ENCODE measurements at places on chromosomes 6 and 20.

DNA sequence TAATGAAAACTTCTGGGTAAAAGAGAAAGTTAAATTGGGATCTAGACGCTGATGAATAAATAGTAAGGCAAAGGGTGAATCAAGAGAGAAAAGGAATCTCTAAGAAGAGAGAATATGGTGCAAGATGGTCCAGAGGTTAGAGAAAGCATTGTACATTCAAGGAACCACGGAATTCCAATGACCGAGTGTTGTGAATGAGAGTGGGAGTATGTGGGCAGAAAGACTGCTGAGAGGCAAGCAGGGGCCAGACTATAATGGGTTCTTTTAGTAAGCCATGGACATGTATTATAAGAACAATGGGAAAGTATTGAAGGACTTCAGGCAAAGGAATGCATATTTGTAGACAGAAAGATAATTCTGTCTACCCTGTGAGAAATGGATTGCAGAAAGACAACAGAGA, 45.2 kb downstream of the SPTLC3 start:
- DNase-seq, result no peak

DNA sequence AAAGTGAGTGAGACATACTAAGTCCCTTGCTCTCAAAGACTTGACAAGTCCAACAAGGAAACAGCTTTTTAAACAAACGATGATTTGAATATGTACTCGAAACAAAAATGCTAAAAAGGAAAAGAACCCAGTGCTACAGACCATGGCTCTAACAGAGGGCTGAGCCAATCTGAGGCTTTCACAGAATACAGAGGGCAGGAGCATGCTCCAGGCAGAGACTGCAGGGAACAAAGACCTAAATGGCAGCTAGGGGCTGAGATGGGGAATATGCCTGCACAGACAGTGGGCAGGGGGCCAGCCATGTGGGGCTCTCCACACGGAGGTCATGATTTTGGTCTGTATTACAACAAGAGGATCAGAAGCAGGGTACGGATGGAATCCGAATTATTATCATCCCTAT, 31.1 kb upstream of the C6orf118 start:
- no peak for DNase-seq

DNA sequence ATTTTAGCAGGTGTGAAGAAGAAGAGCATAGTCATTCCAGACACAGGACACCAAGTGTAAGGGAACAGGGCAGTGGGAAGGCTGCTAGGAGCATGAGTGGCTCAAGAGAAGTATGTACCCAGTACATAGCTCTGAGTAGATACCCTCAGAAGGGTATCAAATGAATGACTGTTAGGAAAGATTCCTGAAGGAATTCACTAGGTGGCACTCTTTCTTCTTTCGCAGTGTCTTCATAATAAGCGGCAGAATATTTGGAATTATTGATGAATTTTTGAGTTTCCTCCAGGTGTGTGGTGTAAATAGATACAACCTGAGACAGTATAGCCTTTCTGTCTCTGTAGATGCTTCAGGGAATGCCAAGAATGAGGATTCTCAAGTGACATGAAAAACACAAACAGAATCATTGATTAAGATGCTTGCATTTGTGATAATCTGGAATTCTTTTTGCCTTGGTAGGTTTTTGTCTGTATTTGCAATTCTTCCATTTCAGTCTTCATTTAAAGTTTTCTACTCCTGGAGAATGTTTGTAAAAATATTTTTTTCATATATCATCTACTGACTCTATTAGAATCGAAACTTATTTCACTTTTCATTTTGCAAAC, 264.3 kb upstream of the RIMS1 start:
- no peak for DNase-seq

- no peak for DNase-seq
Measured at GRCh38 chr20:54566031-54566688, 90.8 kb downstream of the DOK5 start.

- no peak for DNase-seq
Measured at GRCh38 chr20:4100679-4101078, 85.3 kb upstream of the RNF24 start.

- DNase-seq, result no peak
Measured at GRCh38 chr20:51811514-51812128, 9.3 kb upstream of the SALL4 start.

DNA sequence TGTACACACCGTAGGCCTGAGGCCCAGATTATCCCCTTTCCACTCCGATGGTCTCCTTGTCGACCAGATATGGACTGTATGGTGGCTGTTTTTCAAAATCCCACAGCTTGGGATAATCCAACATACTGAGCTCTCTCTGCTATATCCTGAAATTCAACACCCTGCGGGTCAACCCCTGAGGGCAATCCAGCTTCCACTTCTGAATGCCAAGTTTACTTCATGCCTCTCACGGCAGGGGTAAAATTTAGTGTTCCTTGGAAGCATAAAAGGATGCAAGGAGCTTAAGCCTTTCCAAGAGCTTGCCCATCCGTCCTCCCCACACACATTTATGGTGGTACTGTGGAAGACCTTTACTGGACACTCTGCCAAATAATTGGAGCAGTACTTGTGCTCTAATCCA, 90.7 kb downstream of the PLG start:
- DNase-seq, result no peak

DNA sequence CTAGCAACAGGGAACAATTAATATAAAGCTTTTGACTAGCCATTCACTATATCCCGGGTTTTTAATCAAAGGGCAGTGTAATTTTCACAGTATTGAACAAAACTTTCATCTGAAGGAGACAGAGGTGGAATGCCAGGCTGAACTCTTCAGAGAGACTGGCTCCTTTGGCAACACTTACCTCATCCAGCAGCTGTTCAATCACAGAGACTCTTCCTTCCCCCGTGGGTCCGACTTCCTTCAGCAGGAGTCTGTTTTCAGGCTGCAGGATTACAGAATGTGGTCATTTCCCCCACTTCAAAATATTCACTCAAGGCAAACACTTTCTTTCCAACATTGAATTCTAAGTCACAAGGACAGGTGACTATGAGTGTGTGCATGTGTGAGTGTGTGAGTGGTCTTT, 76.6 kb downstream of the DZANK1 start:
- no peak for DNase-seq

GRCh38 chr6:81744131-81744530, 8.3 kb downstream of the TENT5A start:
- no peak for DNase-seq

DNA sequence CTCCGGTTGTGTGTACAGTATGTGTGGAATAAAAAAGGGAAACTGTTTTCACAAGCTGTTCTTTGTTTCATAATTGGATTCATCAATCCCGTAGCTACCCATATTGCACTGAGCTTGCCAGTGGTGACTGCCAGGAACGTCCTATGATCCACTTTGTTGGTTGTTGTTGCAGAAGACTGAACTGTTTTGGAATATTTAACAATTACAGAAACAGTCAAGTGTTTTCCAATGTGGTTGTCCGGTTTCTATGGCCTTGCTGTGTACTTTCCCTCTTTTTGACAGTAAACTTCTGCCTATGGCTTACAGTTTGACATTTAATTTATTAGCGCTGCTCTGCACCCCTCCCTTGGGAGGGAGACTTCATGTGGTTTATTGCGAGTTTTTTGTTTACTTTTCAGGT, 141.2 kb downstream of the DTNBP1 start:
- DNase-seq, result no peak

DNA sequence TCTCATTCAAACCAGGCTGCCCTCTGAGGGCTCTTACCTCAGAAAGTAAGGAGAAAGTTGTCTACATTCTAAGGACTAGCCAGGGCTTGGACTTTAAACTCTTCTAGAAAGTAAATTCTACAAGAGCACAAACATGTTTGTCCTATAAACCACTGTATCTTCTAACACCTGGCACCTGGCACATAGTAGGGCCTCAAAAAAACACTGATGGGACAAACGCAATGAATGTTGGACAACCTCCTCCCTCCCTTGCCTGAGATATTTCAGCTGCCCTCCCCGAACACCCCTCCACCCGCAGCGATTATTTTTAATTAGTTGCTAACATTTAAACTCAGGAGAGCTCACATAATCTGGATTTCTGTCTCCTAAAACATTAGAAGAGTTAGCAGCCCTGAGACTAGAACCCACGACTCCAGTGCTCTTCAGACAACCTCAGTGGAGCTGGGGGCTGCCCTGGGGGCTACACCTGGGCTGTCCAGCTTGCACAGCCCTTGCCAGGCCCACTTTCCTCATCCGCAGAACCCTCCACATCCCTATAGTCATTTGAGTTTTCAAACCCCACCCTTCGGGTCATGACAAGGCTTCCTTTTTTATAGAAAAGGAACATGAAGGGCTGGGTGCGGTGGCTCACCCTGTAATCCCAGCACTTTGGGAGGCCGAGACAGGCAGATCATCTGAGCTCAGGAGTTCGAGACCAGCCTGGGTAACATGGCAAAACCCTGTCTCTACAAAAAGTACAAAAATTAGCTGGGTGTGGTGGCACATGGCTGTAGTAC, 4.9 kb downstream of the HCK start:
- no peak for DNase-seq

DNA sequence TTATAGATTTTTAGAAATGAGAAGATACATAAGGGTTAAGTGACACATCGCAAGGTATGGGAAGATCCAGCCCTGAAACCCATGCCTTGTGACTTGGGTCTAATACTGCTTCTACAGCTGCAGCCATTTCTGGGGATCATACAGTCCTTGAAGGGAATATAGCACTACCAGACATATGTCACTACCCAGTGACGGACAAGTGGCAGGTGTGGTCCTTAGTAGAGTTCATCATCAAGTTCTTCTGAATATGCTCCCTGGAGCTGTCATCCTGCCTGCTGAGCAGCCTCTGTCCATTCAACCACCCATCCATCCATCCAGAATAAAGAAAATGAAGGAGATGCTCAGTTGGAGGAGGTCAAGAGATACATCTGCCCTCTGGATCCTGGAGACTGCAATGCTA, 118.6 kb upstream of the ASF1A start:
- DNase-seq, result no peak

GRCh38 chr6:108432792-108433191, 127.9 kb upstream of the FOXO3 start:
- DNase-seq, result no peak

DNA sequence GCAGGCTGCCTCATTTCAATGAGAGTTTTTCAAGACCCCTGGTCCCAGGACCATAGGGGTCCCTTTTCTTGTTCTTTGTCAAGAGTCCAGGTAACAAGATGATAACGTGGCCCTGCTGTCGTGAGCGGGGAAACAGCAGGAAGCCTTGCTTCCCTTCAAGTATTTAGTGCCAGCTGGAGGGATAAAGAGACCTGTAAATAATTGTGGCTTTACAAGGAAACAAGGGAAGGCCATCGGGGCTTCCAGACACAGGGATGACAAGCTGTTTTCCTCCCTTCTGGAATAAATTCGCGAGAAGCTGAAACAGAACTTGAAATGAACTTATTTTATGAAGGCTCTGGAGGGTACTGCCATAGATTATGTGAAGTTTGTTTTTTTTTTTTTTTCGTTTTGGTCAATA, 163.2 kb downstream of the SYNDIG1 start:
- no peak for DNase-seq

DNA sequence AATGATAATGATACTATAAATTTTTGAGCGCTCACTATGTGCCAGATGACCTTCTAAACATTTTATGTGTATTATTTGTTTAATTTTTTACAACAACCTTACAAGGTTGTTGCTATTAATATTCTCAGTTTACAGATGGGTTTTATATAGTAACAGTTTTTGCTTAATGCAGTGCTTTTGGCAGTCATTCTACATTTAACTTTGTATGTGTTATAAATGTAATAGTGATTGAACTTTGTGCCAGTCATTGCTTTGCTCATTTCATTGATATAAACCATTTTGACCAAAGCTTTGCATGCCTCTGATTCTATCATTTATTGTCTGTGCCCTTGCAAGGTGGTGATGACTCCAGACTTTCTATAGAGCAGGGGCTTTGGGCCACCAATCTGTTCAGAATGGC, 206.3 kb upstream of the LAMP5 start:
- no peak for DNase-seq

- DNase-seq, result no peak
Measured at GRCh38 chr6:20924911-20925543, 390.8 kb downstream of the CDKAL1 start.

- DNase-seq, result no peak
Measured at GRCh38 chr6:121607721-121608120, 172.3 kb downstream of the GJA1 start.

DNA sequence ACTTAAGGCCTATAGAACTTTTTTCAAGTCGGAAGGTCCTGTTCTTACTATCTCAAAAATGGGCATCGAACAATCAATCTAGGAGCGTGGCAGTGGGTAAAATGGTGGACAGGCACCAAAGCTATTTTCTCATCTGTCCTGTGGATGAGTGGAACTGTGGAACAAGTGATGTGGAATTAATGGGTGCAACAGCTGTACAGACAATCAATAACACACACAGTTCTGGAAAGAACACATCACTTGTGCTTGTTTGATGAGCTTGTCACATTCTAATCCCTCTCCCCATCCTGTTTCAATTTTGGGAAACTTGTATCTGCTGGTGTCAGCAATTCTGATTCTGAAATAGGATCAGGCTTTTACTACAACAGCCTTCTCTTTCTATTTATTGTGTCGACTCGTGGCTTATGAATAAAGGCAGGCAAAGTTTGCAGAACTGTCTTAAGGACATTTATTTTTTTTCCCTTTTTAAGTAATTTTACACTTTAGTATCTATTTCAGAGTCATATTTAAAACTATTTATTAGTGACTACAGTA, 11.5 kb downstream of the RBM24 start:
- DNase-seq, result no peak

DNA sequence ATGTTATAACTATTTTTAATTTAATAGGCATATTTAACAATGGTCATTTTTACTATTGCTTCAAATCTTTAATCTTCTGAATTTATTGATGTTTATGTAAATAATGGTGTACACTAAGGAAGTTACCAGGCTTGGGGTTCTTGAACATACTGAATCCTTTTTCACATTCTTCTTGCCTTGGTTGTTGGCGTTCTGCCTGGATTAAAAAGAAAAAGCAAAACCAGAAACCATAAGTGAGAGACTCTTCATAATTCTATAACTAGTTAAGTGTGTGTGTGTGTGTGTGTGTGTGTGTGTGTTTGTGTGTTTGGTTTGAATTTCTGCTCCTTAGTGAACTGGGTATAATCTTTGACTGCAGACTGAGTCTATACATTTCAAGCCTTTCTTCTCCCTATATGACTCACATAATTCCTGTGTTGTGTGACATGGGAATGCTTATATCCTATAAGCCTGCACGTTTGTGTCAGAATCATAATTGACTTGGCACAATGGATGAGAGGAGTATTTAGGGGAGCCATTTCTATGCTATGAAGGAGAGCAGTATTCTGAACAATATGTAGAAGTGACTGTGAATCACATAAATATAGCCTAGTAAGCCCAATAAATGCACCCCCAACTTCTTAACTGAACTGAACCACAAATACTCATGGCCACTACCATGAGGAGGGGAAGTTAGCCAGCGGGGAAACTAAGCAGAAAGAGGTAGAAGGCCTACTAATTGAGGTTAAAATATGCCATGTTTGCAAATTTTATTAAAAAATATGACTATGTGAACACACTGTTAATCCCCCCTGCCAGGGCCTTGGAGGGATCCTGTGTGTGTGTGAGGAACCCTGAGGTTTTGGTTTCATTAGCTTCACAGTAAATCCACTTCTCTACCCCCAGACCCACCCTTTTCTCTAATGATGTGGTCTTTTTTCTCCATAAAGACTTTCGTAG, 425.5 kb downstream of the BCKDHB start:
- DNase-seq, result no peak

Measured in right kidney (tissue), 9 donors.